Foreskin fibroblast (primary cell): ENCODE measurements at places on chromosomes 6 and 20.

GRCh38 chr20:57167971-57168701, 98.3 kb downstream of the BMP7 start:
- DNase-seq, result peak; percentile 16

DNA sequence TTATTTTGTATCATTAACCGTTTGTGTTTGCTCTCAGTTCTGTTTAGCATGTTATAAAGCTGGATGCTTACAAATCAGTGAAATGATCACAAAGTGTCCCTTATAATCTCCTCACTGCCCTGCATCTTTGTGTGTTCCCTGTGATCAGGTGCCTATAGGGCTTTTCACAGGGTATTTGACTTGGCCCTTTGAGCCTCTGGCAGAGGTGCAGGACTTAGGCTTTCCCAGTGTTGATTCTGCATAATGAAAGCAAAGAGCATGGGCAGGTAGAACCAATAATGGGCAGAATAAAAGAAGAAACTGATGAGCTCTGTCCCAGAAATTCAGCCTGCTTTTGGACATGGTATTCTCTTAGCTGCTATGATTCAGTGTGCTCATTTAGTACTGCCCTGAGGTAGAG, 16.9 kb upstream of the PBOV1 start:
- DNase-seq, result no peak

DNA sequence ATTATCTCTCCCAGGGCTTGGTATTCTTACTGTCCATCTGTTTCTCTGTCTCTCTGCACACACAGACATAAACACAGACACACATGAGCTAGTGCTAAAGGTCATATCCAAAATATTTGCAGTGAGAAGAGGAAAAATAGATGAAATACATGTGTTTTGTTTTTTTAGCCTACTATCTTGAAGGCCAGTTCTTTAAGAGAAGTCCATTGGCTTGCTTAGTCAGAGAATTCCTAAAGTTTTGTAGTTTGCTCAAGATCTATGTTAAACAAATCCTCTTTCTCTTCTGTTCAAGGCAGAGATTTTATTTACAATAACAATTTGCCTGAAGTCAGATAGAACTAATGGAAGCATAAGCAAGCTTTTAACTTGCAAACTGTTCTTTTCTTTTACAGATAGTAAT, 120.0 kb upstream of the AKIRIN2 start:
- DNase-seq, result no peak

DNA sequence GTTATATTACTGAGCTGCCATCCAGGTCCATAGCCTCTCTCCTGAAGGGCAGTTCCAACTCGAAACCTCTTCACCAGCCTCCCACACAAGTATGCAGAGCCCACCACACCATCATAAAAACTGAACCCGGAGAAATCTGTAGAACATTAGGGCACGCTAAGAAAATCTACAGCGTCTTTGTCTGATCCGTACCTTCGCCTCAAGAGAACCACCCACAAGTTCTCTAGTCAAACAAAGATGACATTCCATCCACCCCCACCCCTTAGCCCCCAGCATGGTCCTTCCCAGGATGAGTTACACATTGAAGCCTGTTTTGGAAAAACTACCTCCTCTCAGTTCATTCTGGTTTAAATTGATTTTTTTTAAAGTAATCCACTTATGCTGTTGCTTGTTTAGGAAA, 219.7 kb downstream of the ZMYND8 start:
- no peak for DNase-seq

DNA sequence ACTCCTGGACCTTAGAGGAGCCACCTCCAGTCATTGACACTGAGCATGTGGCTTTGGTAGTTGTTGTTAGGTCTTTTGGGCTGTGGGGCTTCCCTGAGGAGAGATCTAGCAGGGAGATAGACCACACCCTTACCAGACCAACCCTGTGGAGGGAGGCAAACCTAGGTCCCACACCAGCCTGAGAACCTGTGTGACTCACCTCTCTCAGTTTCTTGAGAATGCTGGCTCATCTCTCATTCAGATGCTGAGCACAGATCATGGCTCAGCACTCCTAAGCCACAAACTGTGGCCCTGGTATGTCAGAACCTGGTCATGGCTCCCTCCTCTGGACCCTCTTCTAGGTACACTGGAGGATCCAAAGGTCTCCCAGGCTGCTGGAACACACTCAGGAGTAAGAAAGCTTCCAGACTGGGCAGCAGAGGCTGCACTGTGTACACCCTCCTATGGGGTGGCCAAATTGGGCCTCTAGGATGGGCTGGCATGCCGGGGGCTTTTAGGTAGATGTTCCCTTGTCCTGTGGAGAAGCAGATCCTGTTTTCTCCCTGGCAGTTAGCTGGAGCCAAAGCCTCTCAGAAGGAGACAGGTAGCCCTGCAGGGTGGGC, 1294.5 kb downstream of the KHDRBS2 start:
- DNase-seq, result no peak
